Kidney (tissue), 22 donors: ENCODE measurements at places on chromosomes 6 and 20. TPM values are rescaled to one million over a fixed set of nuclear protein-coding genes. Genes with fewer than 3 reads are reported as not detected.

The DNMT3B gene
- total RNA-seq, result 2.9 TPM

The PSMB1 gene
- 132 TPM for total RNA-seq

The NNAT gene
- 0.25 TPM for total RNA-seq

The PTCRA gene
- not detected for total RNA-seq

The ARHGAP40 gene
- 20.2 TPM for total RNA-seq
